Stimulated activated CD8-positive, alpha-beta memory T cell treated with anti-CD3 and anti-CD28 coated beads, Interleukin-2, amount 100 ng/mL, for 1 hour (primary cell): ENCODE measurements at places on chromosomes 2 and 18.

- no peak for DNase-seq
These were observed 31.2 kb upstream of the GTF2A1L start for GRCh38 chr2:48586433-48586832.

GRCh38 chr18:24272229-24272525 is 125.4 kb downstream of the OSBPL1A start:
- no peak for DNase-seq

DNA sequence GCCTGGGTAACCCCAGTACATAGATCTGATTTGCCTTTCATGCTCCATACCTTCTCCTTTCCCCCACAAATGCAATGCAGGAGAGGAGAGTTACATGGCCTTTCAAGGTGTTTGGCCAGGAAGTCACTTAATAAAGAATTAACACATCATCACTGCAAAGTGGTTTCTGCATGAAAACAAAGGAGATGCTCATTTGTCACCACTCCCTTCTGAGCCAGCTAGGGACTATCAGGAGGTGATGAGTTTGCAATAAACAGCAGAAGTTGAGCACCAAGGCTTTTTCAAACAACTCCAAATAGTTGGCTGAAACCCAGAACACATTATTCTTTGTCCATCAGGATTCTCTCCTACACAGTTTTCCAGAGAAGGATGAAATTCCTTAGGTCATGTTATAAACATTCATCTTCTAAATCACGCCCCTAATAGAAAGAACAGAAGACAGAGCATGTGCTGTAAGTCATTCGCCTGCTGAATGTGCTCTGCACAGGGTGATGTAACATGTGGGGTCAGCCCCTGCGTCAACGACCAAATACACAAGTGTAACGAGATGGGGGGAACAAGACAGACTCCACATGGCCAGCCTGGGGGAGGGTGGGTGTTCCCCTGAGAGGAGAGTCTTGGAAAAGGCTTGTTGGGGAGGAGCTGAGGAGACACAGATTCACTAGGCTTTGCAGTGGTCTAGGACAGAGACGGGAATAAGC is 87.3 kb upstream of the RMDN2 start:
- no peak for DNase-seq

- no peak for DNase-seq
These were observed 49.1 kb downstream of the ADI1 start for GRCh38 chr2:3470166-3470651.

DNA sequence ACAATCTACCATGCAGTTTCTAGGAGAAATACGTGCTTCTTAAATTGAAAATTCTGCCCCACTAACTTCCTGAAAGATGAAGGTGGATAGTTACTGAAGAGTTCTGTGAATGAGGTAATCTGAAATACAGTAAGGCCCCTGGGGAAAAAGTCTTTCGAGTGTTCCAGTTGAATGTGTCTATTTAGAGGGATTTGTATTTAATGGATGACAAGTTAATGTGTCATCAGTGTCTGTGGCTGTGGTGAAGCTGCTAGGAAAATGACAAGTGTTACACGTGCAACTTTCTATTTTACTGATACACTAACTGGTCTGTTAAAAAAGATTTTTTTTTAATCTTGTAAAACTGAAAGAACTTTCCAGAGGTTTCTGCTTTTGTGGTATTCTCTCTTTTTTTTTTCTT is 384.6 kb downstream of the STK39 start:
- DNase-seq: no peak
